ENCODE measurements at places on chromosomes 12 and 14.

GRCh38 chr14:30541318-30541717, 17.6 kb upstream of the G2E3 start:
- no peak for DNase-seq

DNA sequence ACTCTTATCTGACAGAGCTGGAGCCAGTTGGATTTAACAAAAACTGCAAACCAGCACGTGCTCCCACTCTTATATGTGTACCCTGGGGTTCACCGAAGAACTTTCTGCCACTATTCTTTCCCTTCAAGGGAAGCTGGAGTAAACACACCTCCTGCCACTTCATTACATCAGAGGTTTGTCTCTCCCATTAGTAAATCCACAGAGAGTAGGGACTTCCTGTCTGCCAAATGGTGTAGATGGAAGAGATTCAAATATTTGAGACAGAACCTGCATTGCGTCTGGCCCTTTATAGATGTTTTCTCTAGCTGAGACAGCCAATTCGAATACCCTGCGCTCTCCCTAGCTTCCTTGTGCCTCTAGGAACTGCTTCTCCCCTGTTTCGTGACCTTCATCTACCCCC, 29.1 kb upstream of the AEBP2 start:
- DNase-seq = no peak

GRCh38 chr14:70113211-70113610, 75.5 kb downstream of the SLC8A3 start:
- no peak for DNase-seq

DNA sequence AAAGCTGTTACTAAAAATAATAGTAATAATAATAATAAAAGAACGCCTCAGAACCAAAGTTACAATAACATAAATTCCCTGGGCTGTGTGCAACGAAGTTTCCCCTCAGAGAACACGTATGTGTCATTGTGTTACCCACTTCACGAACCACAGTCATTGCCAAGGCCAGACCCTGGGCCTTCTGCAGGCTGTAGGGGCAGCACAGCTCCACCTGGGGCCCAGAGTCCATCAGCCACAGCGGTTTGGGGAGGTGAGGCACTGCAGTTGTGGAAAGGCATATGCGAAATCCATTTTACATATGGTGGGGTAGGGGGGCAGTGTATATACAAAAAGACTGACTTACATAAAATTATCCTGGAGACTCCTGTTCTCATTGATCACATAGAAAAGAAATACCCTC, 56.1 kb downstream of the ESR2 start:
- DNase-seq = no peak

DNA sequence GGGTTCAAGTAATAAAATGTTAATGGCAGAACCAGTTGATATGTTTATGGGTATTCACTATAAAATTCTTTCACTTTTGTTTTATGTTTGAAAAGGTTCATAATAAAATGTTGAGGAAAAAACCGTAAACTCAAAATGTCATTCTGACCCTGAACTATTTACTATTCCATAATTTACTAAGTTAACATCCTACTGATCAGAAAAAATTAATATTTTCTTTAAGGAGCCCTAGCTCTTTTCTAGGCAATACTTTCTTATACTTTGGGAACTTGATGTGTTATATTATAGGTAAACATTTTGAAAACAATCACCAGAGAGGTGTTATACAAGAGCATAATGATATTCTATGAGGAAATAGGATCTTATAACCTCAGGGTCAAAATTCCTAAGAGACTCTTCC, 334.6 kb downstream of the ZFP36L1 start:
- no peak for DNase-seq

DNA sequence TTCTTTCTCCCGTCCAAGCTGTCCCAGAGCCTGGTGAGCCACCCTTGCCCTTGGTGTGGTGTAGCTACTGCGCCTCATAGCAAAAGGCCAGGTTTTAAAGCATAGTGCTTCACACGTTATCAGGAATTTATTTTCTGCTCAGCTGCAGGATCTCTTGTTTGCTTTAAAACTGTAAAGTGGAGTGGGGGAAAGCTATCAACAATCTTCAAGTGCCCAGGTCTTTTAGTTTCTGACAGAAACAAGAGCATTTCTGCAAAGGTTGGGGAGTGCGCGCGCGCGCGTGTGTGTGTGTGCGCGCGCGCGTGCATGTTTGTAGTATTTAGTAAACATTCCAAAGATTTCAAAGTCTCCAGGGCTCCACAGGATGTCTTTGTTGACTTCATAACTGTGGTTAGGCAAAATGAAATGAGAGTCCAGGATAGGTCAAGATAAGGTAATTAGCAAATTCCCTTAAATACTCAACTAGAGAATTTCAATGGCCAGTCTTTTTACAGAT, 45.5 kb downstream of the EML1 start:
- DNase-seq = peak; percentile 51

DNA sequence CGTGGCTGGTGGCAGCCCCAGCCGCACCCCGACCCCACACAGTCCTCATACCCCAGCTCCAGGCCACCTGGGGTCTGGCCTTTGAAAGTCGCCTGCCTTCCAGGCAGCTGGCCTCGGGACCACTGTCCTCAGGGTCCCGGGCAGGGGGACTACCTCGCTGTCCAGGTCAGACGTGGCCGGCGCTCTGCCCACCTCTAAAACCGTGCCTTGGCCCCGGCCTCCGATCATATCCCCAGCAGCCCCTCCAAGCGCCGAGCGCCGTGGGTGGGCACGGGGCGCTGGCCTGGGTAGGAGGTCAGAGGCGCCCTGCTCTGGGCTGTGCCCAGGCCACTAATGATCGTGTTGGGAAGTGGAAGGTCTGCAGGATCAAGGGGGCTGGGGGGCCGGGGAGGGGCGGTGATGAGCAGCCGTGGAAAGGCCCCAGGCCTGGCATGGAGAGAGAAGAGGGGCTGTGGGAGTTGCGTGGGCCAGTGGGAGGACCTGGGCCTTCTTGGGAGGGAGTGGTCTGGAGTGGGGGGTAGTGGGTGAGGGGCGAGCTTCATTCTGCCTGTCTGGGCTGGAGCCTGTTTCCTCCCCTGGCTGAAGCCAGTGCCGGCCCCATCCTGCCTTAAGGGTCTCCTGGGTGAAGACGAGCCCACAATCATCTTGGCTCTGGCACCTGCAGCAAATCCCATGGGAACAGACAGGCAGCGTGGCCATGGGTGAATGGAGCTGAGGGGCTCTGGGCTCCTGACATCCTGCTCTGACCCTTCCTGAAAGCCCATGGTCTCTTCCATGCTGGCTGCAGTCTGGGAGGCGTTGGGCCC, 4.9 kb downstream of the TMEM121 start:
- no peak for DNase-seq

GRCh38 chr12:45324391-45324790, 108.5 kb downstream of the ANO6 start:
- no peak for DNase-seq

- no peak for DNase-seq
These were observed 17.8 kb downstream of the FOXG1 start for GRCh38 chr14:28784096-28785048.

DNA sequence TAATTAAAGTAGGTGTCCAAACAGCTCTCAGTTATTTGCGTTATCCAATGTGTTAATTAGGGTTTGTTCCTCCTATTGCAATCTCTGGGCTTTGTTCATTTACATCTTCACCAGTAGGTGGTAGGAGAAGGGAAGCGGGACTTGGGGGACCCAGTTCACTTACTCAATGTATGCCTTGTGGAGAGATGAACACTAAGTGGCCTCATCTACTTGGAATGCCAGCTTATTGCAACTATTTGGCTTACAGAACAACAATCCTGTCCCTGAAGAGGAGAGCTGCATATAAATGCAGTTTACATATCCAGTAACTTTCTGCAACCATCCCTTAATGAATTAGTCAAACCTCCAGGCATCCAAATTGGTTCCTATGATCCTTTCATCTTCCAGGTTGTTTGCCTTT, 417.1 kb upstream of the CCDC196 start:
- no peak for DNase-seq

GRCh38 chr14:38209572-38210557, 2.2 kb downstream of the SSTR1 start:
- no peak for DNase-seq

- no peak for DNase-seq
These were observed 203.1 kb upstream of the PPFIA2 start for GRCh38 chr12:81962126-81962856.

GRCh38 chr12:119665164-119665929, 2.6 kb upstream of the PRKAB1 start:
- no peak for DNase-seq

DNA sequence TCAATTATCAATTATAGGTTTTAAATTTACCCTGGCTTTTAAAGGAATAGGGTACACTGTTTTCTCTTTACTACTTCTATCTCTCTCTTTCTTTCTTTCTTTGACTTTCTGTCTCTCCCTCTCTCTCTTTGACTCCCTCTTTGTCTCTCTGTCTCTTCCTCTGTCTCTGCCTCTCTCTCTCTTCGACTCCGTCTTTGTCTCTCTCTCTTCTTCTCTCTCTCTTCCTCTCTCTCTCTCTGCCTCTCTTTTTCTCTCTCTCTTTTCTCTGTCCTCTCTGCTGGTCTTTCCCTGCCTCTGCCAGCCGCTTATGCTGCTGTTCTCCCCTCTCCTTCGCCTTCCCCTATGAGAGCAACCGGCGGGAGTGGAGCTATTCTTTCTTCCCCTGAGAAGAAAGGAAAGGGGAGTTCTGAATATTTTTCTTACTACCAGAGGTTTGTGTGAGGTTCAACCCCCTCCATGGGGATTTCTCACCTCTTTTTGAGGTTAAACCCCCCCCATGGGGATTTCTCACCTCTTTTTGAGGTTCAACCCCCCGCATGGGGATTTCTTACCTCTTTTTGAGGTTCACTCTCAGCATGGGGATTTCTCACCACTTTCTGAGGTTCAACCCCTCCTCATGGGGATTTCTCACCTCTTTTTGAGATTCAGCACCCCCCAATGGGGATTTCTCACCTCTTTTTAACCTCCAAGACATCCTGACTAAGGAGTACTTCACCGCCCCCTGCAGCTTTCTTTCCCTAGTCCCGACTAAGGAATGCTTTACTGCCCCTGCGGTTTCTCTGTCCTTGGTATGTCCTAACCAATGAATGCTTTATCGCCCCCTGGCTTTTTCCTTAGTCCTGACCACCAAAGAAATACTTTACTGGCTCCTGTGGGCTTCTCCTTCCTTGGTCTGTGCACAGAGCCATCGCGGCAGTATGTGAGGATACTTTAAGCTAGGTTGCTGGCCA, 27.4 kb upstream of the DDHD1 start:
- no peak for DNase-seq

DNA sequence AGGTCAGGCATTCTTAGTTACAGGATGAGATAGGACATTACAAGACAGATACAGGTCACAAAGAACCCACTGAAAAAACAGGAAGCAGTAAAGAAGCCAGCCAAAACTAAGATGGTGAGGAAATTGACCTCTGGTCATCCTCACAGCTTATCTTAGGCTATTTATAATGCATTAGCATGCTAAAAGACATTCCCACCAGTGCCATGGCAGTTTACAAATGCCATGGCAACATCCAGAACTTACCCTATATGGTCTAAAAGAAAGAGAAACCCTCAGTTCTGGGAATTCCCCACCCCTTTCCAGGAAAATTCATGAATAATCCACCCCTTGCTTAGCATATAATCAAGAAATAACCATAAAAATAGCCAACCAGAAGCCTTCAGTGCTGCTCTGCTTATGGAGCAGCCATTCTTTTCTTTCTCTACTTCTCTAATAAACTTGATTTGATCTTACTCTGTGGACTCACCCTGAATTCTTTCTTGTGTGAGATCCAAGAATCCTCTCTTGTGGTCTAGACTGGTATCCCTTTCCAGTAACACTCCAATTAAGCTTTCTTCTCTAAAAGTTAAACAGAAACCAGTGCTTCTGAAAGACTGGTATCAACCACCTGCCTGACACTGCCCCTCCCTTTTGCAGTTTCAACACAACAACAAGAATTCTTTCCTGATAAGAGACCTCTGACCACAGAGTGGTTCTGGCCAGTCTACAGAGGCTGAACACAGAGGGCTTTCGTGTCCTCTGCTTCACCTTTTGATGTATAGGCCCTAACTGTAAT, 86.9 kb downstream of the BCAT1 start:
- no peak for DNase-seq

- DNase-seq = no peak
These were observed 20.9 kb downstream of the SYNE3 start for GRCh38 chr14:95495538-95496025.

- no peak for DNase-seq
These were observed 140.8 kb downstream of the GCH1 start for GRCh38 chr14:54761835-54762234.

GRCh38 chr12:72057330-72057914, 118.8 kb downstream of the TPH2 start:
- no peak for DNase-seq

DNA sequence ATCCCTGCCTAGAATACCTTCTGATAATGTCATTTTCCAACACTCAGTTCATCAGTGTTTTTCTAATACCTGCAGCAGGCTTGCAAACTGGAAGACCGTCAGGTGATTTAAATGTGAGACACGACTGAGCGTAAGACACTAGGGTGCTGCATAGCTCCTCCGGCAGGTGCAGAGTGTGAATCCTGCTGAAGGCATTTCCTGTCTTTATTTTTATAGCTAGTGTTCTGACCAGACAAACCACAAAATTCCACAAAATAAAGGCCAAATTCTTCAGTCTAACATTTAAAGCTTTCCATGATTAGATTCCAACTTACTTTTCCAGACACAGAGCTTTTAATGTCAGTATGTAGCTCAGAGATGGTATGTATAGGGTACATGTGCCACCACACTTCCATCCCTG, 70.7 kb downstream of the BBS10 start:
- peak; percentile 67 for DNase-seq

DNA sequence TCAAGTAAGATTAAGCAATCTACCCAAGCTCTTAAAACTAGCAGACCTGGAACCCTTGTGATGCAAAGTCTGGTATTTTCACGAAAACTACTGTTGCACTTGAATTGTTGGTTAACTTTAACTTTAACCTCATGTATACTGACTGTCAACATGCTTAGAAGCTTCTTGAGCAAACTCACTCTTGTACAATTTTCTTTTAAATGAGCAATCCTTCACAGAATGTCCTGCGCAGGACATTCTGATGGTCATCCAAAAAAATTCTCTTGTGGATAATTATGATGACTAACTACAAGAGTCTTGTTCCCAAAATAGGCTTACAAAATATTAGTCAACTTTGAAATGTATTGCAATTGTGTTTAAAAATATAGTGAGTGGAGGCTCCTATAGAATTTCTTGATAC, 54.0 kb upstream of the PDE3A start:
- no peak for DNase-seq

GRCh38 chr12:103778781-103779180, 62.3 kb downstream of the NT5DC3 start:
- no peak for DNase-seq

All from AG04450 (cell line).